ENCODE measurements at places on chromosomes 1 and 21.

GRCh38 chr1:72283307-72284083 is 1.2 kb upstream of the NEGR1 start:
- no peak for DNase-seq

DNA sequence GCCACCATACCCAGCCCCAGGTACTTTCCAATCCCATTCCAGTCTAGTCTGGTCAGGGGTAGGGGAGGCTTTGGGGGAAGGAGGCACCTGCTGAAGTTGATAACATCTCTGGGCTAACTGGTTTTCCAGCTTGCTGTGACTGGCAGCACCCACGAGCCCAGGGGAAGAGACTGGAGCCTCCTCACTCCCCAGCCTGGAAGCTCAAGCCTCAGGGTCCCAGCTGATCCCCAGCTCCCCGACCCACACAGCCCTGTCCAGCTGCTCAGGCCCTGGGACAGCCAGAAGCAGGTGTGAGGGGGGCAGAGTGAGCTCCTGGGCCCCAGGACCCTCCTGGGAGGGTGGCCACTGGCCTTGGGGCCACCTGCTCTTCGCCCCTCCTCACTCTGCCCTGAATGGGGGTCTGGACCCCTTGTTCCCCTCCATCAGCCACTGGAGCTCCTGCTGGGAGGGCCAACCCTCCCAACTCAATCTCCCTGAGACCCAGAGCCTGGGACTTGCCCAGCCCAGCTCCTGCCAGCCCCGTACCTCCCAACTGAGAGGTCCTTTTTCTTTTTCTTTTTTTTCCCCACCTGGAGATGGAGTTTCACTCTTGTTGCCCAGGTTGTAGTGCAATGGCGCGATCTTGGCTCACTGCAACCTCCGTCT is 23.5 kb upstream of the RNU1-4 start:
- DNase-seq, result no peak

- DNase-seq, result no peak
Observed at GRCh38 chr1:227120826-227121225, 180.7 kb downstream of the COQ8A start.

DNA sequence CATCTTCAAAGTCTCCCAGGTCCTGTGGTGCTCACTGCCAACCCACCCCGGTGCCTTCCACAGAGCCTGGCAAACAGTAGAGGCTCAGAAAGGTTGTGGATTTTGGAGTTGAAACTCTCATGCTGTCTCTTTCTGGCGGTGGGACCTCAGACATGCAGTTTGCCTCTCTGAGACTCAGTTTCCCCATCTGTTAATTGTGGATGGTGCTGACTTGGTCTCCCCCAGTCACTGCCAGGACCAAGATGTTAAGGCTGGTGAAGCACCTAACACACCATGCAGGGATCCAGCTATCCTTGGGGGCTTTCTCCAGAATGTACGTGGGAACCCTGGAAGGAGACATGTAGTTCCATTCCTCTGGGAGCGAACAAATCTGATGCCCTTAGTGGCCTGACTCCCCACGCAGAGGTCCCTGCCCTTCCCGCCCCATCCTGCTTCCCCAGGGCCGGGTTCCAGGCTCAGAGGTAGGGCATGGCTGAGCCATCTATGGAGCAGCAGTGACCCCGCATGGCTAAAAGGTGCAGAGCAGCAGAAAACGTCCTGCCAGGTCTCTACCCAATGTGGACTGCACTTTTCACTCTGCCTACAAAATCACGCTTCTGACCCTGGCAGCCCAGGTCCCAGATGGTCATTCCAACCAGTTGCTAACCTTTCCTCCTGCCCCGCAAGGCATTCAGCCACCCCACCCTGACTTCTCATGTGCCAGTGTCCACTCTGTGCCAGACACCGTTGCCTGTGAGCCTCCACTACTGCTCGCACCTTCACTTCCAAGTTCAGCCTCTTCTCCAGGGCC is 9.2 kb upstream of the TTC22 start:
- no peak for DNase-seq

- no peak for DNase-seq
Observed at GRCh38 chr1:183275322-183275721, 89.3 kb downstream of the LAMC2 start.

DNA sequence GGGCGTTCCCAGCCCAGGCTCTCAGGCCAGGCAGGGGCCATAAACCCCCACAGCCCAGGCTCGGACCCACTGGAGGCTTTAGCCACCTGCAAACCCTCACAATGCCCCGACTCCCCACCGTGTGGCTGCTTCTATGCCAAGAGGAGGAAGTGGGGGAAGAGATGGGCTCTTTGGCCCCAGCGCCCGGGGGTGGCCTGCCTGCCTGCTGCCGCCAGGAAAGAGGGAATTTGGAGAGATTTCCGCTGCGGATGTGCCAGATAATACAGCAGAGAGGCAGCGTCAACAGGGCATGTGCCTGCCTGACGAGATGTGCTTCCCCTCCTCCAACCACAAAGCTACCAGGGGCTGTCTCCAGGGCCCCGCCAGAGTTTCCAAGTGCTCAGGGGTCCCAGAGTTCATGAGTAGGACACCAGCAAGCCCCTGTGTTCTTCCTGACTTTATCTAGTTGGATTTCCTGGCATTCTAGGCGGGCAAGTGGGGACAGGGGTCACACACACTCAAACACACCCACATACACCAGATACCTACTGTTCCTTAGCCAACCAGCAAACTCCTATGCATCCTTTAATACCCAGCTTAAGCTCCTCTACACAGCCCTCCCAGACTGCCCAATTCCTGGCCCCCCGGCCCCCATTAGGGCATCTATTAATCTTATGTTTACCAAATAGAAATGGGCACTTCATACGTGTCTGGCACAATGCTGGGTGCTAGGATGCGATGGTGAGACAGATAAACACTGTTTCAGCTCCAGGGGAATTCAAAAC is 14.1 kb downstream of the EPHA2 start:
- DNase-seq, result no peak

DNA sequence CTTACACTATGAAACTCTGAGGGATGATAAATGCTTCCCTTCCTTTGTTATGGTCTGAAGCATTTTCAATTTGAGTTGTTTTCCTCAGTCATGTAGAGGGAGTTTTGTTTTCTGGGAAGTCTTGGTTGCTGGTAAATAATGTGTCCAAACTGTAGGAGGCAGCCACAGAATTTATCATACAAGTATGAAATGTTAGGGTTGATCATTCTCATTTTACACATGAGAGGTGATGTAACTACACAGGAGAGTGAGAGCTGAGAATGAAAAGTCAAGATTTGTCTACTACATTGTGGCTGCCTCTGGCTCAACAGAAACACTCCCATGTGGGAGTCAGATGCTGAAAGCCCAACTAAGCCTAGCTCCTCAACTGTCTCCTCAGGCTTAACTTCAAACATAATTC is 182.5 kb upstream of the SGIP1 start:
- no peak for DNase-seq

DNA sequence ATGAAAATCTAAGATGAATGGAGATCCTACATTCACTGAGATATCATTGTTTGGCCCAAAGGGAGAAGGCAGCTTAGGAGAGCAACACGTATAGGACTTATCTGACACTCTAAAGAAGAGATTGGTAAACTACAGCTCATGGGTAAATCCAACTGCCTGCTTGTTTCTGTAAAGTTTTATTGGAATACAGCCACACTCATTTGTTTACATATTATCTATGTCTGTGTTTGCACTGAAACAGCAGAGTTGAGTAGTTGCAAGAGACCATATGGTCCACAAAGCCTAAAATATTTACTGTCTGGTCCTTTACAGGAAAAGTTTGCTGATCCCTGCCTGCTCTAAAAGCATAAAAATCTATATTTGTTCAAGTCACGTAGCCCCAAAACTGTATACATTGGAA is 14.3 kb upstream of the LRRC53 start:
- no peak for DNase-seq

DNA sequence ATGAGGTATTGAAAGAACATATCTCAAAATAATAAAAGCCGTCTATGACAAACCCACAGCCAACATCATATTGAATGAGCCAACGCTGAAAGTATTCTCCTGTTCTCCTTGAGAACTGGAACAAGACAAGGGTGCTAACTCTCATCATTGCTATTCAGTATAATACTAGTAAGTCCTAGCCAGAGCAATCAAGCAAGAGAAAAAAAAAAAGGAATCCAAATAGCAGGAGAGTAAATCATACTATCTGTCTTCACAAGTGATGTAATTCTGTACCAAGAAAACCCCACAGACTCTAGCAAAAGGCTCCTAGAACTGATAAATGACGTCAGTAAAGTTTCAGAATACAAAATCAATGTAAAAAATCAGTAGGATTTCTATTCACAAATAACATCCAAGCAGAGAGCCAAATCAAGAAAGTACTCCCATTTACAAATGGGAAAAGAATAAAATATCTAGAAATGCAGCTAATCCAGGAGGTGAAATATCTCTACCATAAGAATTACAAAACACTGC is 1632.8 kb downstream of the NCAM2 start:
- no peak for DNase-seq

GRCh38 chr1:91537281-91537986 is 36.8 kb downstream of the CDC7 start:
- DNase-seq, result no peak
